ENCODE measurements at places on chromosomes 16 and 17. TPM values are rescaled to one million over a fixed set of nuclear protein-coding genes. Genes with fewer than 3 reads are reported as not detected.

NEUROD2 gene
- not detected for total RNA-seq

PRSS8 gene
- not detected for total RNA-seq

MPP3 gene
- total RNA-seq, result 7.9 TPM

INCA1 gene
- total RNA-seq, result 0.18 TPM

BIRC5 gene
- total RNA-seq, result 62.8 TPM

CMTM2 gene
- not detected for total RNA-seq

SEC14L5 gene
- not detected for total RNA-seq

CDRT15L2 gene
- not detected for total RNA-seq

SPNS3 gene
- 0.09 TPM for total RNA-seq

CCDC154 gene
- 0.09 TPM for total RNA-seq

ZNF768 gene
- 17.9 TPM for total RNA-seq

ABCC6 gene
- 0.09 TPM for total RNA-seq

ENPP7 gene
- not detected for total RNA-seq

KRT15 gene
- total RNA-seq, result 1.8 TPM

SCGB1C2 gene
- total RNA-seq, result not detected

RNF112 gene
- not detected for total RNA-seq

RNF222 gene
- total RNA-seq, result not detected

INTS2 gene
- 15.2 TPM for total RNA-seq

SYNGR3 gene
- total RNA-seq, result 2.9 TPM

DBNDD1 gene
- 9.5 TPM for total RNA-seq

OR3A3 gene
- total RNA-seq, result not detected

HOXB7 gene
- total RNA-seq, result 2.2 TPM

DRC3 gene
- total RNA-seq, result 1.3 TPM
